ENCODE measurements at places on chromosomes 11 and 22.

GRCh38 chr11:85721191-85721590, 35.2 kb upstream of the CCDC89 start:
- DNase-seq = no peak

GRCh38 chr11:36437413-36437812, 72.7 kb downstream of the TRAF6 start:
- DNase-seq = no peak

DNA sequence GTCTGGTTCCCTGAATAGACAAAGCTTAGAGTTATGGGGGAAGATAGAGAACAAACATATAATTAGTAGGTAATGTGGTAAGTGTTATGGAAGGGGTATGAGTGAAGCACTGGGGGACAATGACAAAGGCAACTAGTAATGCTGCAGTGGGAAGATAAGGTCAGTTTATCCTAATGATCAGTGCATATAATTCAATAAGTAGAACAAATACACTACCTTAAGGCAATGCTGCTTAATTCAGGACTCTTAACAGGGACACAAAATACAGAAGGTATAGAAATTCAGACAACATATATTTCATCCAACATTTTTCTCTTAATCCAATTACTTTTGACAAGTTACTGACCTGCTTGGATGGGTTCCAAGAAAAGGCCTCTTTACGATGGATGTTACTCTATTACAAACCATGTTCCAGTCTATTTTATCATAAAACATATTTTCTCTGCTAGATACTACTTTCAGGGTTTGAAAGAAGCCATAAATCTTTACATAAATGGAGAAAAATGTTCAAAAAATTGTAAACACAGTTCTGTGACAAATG, 1186.2 kb downstream of the LRRC4C start:
- no peak for DNase-seq

DNA sequence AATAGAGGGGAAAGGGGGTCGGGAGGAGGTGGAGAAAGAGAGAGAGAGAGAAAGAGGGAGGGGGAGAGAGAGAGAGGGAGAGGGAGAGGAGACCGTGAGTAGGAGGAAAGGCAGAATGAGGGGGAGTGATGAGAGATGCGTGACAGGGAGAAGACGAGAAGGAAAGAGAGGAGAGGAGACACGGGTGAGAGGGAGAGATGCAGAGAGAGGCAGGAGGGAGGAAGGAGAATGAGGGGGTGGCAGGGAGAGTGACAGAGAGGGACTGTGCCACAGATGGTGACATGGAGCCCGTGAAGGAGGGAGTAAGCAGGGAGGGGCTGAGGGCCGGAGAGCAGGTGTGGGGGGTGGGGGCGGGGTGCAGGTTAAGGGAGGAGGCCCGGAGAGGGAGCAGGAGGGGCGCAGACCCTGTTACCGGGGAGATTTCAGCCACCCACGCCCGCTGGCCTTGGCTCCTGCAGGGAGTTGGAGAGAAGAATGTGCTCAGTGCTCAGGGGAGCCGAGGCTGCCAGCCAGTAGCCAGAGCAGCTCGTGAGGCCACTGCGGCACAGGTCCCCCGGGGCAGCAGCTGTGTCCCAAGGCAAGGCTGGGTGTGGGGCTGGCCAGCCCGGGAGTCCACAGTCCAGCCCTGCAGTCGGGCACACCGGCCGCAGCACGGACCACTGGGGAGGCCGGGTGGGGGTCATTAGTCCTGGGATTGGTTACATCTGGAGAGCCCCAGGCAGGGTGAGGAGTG, at the start of gene SSTR3:
TSS of gene SSTR3 (minus strand) at position 304 of the 733 bp plus-strand sequence. CDS start 4,674 bp downstream, outside the sequence.
- DNase-seq = no peak

- DNase-seq = no peak
Measured at GRCh38 chr11:12687740-12688139, 13.5 kb downstream of the TEAD1 start.

DNA sequence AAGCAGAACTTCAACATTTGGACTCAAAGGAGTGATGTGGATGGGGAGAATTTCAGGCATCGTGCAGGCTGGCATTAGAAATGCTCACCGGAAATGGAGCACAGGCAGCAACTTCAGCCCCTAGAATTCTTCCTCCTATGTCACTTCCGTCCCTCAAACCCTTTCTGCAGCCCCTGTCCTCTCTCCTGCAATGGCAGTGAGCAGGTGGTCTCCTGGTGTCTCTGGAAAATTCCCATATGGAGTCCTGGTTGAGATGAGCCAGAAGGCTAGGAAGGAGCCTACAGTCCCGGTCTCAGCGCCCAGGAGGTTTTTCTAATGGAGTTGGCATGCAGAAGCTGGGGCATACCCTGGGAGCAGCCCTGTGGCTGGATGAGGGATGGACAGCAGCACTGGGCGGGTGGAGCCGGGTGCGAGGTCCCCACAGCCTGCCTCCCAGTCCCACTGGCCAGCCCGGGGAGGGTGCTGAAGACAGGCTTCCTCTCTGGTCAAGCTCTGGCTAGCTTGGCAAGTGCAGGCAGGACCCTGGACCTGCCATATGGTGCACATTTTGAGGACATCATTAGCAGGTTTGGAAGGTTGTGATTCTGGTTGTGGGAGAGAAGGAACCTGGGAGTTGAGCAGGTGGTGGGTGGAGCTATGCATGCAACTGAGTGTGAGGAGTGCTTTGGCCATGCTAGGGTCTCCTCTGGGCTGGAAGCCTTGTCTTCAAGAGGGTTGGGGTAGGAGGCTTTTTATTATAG, 59.8 kb upstream of the B3GAT1 start:
- no peak for DNase-seq

DNA sequence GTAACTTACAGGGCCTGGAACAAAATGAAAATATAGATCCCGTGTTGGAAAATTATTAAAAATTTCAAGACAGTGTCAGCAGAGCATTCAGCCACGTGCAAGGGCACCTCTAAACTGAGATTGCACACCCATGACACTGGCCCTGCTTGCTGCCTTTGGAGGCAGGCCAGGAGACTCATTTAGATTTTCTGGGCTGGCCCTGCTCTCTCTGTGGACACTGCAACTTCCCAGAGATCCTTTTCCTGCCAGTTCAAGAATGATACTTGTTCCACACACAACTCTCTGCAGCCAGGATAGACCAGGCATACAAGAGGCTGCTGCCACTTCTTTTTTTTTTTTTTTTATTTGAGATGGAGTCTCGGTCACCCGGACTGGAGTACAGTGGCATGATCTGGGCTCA, 56.7 kb upstream of the PTPRJ start:
- no peak for DNase-seq

DNA sequence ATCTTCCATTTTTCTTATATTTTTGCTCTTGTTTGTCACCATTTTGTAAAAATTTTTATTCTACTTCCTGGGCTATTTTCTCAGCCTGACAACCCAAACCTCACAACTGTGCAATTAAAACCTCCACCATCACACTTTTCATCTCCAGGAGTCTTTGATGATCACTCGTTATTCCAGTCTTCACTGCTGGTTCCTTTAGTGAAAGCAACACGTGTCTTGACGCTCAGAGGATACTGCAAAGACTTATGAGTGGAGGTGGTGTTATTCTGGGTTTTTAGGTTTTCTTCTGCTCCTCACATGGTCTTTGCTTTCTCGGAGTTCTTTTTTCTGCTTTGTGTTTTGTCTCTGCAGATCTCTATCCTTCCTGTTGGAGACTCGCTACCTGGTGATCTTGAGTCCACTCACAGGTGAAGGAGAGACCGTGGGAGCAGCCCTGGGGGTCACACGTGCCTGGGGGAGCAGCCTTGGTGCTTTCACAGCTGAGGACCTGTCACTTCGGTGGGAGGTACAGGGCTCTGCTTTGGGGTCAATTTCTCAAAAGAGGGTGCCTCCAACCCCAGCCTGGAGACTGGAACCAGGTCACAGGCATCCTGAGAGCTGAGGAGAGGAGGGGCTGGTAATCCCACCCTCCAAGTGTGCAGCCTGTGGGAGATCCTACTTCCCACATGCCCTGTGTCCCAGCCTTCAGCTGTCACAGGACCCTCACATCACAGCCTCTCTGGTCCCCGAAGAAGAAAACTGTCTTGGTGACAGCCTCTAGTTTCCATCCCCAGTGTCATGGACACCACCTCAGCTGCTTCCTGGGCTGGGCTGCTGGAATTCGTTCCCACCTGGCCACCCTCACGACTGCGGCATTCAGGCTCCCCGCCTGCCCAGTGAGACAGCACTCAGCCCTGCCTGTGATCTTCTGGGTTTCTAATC, 11.0 kb downstream of the SULT4A1 start:
- DNase-seq = no peak

DNA sequence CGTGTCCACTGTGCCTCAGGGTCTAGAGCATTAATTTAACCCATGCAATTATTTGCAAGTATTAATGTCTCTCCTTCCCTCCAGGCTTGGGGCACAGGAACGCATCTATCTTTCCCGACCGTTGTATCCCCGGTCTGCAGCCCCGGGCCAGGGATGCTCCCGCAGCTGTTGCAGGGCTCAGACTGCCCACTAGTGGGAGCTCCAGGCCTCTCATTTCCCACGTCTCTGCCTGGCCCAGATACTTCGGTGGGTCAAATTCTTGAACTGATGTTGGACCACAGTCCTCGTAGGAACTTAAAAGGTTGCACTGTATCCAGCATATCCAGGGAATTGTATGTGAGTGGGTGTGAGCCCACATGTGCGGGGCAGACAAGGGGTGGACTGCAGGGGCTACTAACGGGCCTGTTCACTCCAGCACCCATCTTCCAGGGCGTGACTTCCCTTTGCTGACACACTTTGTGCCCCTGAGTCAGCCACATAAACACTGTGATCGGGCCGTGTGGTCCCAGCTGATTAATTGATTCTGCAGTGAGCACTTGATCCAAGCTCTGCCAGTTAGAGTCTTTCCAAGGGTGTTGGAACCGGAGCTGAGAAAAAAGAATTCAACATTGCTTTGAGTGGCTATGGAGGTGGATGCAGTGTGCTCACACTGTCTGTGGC, 451.3 kb downstream of the TBC1D22A start:
- peak; percentile 10 for DNase-seq

DNA sequence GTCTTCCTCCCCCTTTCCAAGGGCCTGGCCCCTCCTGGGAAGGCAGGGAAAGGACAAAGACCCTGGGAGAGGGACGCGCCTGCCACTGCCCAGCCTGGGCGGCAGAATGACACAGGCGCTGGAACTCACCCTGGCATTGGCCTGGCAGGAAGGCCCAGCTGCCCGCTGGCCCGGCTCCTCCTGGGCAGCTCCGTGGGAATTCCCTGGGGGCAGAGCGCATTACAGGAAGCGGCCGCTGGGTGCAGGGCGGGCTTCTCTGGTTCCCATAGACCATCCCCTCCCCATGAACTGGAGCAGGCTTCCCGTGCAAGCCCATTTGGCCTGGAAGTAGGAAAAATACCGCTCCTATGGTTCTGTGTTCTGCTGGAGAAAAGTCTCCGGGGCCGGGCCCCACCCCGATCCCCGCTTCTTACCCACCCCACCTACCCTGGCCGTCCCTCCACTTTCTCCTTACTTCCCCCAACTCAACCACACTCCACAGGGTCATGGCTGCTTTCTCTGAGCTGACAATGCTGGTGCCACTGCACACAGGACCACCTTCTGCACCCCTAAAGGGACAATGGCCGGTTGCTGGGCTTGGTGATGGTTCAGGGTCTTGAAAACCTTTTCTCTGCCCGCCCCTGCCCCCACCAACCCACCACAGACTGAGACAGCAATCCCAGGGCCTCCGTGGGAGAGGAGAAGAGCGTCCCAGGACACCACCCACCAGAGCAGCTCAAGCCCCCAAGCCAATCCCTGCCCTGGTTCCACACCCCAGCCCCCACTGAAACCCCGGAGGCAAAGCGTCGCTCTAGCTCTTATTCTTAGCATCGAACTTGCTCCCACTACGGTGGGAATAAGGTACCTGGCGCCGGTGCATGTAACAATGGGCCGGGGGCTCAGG, 58.9 kb downstream of the LINC01488 start:
- no peak for DNase-seq

DNA sequence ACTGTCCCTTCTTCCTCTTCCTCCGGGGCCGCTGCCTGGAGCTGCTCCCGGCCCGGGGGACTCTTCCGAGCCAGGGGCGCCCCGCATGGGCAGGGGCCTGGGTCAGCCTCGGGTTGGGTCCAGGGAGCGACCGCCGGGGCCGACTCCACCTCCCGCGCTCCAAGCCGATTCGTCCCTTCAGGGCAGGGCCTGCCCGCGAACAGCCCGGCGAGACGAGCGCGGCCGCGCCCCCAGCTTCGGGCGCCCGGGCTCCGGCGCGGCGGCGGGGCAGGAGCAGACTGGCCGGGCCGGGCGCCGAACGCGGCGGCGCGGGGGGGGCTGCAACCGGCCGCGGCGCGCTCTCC, at the start of gene LARGE1:
TSS of gene LARGE1 (minus strand) at position 280 of the 344 bp plus-strand sequence.
- DNase-seq = no peak

GRCh38 chr11:121589946-121590537, 137.3 kb upstream of the SORL1-AS1 start:
- no peak for DNase-seq

DNA sequence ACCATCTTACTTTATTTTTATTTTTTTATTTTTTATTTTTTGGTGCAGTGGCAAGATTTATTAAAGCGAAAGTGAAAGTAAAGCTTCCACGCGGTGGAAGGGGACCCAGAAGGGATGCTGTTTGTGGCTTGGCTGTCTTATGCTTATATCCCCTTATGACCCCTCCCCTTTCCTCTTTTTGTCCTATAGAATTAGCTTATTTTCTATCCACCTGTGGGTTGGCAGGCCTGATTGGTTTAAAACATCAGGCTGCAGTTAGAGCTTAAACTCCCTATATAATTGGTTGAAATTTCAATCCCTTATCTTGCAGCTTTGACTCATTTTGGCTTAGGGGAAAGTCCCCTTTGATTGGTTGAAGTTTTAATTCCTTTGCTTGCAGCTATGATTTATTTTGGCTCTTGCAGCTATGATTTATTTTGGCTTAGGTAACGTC, 50.5 kb downstream of the NNMT start:
- no peak for DNase-seq

All from stimulated activated CD4-positive, alpha-beta T cell treated with anti-CD3 and anti-CD28 coated beads, Interleukin-1b, Interleukin-23, amount 100 ng/mL, for 1 hour (primary cell).